BJ (cell line): ENCODE measurements at places on chromosomes 16 and 17. TPM values are rescaled to one million over a fixed set of nuclear protein-coding genes. Genes with fewer than 3 reads are reported as not detected.

DNA sequence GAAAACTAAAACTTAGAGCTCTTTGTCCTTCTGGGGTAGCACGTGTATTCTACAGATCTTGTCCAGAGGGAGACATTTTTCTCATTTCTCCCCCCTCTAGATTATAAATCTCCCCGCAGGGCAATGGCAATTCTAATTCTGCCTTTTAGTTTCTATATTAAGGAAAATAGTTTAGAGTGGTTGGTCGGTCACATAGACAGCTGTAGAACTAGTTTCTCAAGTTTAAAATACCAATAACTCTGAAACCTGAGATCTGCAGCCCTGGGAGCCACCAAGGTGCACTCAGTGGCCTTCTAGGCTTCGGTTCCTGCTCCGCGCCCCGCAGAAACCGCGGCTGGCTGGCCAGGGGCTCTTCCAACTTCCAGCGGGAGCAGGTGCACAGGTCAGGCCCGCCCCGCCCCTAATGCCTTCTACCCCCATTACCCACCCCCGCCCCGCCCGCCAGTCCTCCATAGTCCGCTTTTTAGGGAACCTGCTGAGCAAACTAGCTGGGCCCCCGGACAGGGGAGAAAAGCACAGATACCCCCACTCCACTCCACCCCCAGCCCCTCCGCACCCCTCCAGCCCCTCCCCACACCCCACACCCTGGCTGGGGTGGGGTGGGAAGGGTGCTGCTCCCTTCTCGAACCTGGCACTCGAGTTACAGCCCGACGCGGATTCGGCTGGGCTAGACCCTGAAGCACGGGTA lies 431 bp downstream of the SLFN11 start:
- no peak for DNase-seq

- DNase-seq: no peak
These were observed 256.6 kb downstream of the CPPED1 start for GRCh38 chr16:12546918-12547607.

DNA sequence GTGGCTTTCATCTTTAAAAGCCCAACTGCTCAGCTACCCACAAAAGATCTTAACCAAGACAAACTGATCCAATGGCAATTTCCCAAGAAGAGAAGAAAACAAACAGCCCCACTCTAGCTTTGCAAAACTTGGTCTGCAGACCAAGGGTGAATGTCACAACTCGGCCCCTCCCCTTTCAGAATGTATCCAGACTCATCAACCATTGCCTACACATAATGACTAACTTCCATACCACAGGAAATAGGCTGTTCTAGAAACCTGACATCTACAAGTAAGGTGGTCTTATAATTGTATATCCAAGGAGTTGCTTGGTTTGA lies 16.0 kb downstream of the DCUN1D3 start:
- no peak for DNase-seq

DNA sequence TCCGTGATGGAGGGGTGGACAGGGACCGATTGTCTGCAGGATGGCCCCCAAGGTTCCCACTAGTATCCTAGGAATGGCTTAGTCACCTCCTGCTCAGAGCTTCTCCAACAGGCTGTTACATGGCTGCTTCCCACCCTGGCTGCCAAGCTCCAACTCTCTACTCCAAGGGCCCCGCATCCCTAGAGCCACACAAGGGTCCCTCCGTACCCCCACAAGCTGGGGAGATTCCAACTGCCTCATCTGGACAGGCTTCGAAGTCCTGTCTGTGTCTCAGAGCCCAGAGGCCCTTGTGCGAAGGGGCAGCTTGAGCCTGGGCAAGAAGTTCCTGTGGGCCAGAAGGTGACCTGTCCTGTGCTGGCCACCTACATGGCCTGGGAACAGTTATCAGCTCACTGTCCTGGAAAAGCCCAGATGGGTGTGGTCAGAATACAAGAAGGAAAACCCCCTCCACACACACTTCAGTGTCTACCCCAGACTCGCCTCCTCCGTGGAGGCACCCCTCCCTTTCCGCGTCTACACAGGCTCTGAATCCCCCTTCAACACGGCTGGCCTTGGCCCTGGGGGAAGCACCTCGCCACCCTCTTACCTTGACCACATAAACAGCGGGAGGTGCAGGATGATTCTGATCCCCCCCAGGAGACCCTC lies 586 bp downstream of the MEAK7 start:
- no peak for DNase-seq

BAHCC1 gene
- 2.3 and 3.1 TPM in 2 replicates for polyA plus RNA-seq

GRCh38 chr17:75064040-75064439 lies 17.0 kb downstream of the KCTD2 start:
- no peak for DNase-seq

GRCh38 chr16:86500708-86501510 lies 9.4 kb upstream of the FOXF1 start:
- no peak for DNase-seq

- DNase-seq: no peak
These were observed 118.8 kb upstream of the TBX2 start for GRCh38 chr17:61280851-61281250.
